Activated CD8-positive, alpha-beta memory T cell treated with anti-CD3 and anti-CD28 coated beads, Interleukin-2, amount 50 U/mL, for 48 hours (primary cell): ENCODE measurements at places on chromosomes 5 and 9.

- DNase-seq, result no peak
These were observed 148.2 kb downstream of the PCSK1 start for GRCh38 chr5:96284727-96285389.

DNA sequence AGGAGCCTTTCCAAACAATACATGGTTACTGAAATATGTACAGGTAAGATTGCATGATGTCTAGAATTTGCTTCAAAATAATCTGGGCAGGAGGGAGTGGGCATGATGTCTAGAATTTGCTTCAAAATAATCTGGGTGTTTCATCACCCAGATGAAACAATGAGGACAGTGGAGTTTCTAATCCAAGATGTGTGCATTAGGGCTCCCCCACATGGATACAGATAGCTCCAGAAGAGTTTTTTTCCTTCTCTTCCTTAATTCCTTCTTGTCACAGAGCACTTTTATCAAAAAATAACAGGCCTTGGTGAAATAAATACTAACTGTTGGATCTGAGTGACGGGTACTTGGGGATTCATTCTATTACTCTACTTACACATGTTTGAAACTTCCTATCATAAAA lies 14.9 kb downstream of the ATOX1 start:
- no peak for DNase-seq

- DNase-seq, result no peak
These were observed 276.2 kb upstream of the SLC30A5 start for GRCh38 chr5:68817632-68818031.

DNA sequence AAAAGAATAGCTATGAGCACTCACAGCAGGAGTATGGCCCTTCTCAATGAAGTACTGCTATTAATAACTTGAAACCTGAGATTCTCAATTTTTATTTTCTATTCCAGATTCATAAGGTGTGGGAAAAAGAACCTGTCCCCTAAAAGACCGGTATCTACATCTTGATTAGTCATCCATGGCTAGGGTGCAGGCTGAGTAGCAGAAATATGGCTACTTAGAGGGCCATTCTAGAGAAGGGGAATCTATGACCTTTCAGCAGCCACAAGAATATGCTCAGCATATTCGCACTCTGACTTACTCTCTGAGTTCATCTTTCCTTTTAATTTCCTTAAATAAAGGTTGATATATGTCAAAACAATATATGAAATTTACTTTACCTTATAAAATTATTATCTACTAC lies 27.7 kb downstream of the WDR36 start:
- DNase-seq, result no peak

GRCh38 chr5:78364005-78364404 lies 3.6 kb downstream of the SCAMP1 start:
- no peak for DNase-seq

DNA sequence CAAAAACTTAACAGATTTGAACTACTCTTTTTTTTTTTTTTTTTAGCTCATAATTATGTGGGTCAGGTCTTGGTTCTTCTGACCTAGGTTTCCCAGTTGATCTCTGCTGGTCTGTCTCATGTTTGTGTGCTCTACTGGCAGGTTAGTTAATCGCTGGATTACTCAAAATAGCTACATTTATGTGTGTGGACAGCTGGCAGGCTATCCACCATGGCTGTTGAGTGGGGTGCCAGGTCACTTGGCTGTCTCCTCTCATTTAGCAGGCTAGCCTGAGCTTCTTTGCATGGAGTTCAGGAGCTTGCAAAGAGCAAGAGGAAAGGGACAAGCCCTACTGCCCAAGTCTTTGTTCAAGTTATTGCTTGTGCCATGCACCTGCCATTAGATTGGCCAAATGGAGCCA lies 9.3 kb downstream of the ADCY2 start:
- no peak for DNase-seq

DNA sequence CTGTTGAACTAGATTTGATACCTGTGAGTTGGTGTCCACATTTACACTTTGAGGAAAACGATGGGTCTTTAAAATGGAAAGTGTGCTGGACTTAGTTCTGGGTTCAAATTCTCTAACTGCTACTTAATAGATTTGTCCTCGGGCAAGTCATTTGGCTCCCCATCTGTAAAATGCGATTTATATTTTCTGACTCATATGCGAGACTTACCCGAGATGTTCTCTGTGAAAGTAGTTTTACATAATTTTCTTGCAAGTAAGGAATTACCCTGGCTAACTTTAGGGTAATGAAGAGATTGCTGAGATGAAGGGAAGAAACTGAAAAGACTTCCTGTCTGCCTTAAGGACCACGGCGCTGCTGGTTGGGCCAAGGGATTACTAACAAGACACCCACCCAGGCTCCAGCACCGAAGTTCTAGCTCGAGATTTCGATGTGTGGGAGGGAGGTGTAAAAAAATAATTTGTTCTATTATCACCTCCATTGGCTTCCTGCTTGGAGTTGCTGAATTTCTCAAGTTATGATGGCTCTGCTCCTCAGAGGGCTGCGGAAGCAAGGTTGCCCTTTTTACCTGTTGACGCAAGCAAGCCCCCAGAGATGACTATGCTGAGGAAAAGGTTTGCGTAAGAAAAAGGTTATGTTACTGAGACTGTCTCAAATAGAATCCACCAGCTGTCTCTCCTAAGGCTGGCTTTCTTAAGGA lies 24.1 kb downstream of the PCSK1 start:
- no peak for DNase-seq

- DNase-seq, result no peak
These were observed 113.4 kb upstream of the MSX2 start for GRCh38 chr5:174610968-174611367.

- DNase-seq, result no peak
These were observed 241.9 kb downstream of the IRX1 start for GRCh38 chr5:3837506-3837905.

DNA sequence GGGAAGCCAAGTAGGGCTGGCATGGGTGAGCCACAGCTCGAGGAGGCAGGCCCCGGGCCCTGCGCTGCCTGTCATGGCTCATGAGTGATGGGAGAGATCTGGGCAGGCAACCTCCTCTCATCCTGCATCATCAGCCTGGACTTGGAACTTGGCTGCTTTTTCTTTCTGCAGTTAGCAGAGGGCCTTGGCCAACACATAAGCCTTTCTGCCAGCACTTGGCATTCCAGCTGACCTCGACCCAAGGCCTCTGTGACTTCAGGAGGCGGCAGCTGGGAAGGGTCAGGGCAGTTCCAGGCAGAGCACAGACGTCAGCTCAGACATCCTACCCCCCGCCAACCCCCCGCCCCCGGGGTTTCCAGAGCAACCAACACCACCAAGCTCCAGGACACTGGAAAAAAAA lies 7.6 kb downstream of the S1PR3 start:
- peak; percentile 46 for DNase-seq

- DNase-seq, result no peak
These were observed 45.9 kb upstream of the ITGA2 start for GRCh38 chr5:52943285-52943684.

DNA sequence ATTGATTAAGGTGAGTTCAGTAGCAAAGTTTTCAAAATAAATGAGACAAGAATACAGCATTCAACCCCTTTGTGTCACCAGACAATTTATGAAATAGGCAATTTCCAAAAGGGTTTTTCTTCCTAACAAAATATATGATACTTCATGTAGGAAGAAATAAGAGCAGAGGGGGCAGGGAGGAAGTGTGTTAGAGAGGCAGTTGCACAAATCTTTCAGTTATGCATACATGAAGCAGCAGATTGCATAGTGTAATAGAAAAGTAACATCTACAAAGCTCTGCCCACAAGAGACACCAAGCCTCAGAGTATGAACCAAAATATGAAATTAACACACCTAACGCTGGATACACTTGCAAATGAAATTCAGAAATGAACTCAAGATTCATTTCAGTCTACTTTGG lies 157.0 kb downstream of the DENND1A start:
- DNase-seq, result no peak

- no peak for DNase-seq
These were observed 627.4 kb downstream of the TLR4 start for GRCh38 chr9:118331622-118332045.

DNA sequence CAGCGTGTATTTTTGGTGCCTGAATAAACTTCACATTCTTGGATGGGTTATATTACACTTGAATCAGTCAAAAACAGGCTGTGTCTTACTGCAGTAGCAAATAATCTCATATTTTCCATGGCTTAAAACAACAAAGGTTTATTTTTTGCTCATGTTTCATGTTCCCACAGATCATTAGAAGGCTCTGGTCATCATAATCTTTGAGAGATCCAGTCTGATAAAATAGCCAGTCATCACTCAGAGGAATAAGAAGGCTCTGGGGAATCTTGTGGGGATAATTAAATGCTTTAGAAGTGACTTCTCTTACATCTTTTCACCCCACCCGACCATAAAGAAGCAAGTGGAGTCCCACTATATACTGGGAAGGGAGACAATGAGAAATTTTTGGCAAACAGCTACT lies 417.7 kb downstream of the PSAT1 start:
- DNase-seq, result no peak

DNA sequence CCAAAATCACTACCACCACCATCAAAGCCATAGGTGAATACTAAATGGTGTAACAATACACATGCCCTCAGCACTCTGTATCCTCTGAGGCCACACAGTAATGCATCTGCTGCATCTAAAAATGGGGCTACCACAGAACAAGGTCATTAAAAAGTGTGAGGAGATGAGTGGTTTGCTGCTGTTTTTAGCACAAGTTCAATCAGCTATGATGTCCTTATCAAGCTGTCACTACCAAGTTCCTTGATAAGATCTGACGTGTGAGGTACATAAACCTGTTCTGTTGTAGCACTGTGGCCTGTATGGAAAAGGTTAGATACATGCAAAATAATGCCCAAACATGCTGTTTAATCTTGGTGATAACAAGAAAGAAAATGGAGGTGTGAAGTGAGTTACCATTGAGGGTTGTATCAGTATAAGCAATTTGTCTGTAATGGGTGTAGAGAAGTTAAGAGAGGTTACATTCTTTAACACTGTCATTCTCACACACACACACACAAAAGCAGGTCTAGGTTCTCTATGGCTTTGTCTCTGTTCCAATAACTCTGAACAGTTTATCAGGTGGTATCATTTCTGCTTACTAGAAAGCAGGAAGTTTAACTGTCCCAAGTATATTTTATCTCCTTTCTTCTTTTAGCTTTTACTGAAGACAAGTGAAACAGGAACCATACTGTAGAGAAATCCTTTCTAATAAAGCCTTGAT lies 252.9 kb downstream of the CWC27 start:
- DNase-seq, result no peak

GRCh38 chr9:91589101-91589553 lies 165.5 kb upstream of the NFIL3 start:
- DNase-seq, result no peak

GRCh38 chr5:131979816-131980215 lies 31.6 kb downstream of the ACSL6 start:
- DNase-seq, result no peak

GRCh38 chr5:93359296-93359959 lies 221.6 kb downstream of the NR2F1-AS1 start:
- DNase-seq, result no peak

DNA sequence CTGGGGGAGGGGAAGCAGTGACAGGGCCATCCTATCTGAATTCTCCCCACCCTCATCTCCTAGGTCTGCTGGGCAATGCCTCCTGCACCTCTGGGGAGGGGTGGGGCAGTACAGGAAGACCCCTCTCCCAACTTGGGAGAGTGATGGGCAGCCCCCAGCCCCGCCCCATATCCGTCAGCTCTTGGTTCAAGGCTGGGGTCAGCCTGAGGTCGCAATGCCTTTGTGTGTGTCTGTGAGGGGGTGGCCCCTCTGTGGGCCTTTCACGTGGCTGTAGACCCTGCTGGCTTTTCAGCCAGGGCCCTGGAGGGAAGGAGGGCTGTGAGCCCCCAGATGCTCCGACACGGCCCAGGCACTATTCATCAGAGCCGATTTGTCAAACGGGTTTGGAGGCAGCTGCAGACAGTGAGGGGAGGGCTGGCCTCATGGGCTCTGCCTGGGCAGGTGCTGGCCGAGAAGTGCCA lies 49.5 kb upstream of the RNU6ATAC start:
- DNase-seq, result no peak
